ENCODE measurements at places on chromosomes 3 and 15.

GRCh38 chr3:61520966-61521628 lies 40.3 kb upstream of the PTPRG start:
- no peak for DNase-seq

DNA sequence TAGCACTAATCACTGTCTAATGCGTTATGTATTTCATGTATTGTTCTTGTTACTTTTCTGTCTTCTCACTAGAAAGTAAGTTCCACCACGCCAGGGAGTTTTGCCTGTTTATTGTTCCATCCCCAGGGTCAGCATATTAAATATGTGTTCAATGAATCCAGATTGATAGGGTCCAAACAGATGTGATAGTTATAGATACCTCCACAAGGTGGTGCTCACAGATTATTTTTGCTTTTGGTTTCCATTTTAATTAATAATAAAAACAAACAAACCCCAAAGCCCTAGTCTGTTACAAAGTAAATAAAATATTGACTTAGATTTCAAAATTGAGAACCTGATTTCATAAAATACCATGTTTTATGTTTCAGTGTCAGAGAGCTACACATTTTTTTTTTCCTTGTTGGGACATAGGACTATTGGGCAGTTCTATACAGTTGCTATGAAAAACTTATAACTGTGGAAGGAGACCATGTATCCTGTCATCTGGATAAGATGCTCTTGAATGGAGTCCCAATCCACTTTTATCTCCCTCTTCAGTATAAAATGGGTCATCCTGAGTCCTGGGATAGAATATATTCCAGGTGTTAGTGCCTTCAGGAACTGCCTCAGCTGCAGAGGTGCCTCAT lies 12.4 kb downstream of the OTOL1 start:
- no peak for DNase-seq

GRCh38 chr3:177145381-177145780 lies 51.9 kb downstream of the TBL1XR1 start:
- DNase-seq, result no peak

DNA sequence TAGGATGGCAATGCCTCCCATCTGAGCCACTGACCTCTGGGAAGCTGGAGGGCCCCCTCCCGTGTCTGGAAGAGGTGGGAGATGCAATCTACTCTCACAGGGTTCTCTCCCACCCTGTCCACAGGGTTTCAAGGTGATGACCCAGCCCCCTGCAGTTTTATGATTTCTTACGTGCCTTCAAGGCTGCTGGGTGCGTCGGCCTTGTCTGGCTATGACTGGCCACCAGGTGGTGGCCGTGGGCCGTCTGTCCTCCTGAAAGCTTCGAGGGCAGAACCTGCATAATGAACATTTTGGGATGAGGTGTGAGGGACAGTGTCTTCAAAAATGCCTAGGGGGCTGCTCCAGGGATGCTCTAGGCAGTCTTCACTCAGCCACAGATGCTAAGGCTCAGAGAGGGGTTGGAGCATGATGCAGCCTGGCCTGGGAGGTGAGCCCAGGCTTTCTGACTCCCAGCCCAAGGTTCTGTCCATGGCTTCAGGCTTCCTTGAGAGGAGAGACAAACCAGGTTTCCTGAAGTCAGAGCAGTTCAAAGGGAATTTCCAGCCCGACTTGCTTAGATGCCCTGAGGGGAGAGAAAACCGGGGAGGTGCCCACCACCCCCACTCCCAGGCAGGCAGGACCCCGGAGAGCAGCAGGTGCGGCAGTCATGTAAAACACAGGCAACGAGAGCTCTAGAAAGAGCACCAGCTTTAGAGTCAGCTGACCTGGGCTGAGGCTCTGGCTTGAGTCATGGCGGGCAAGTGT lies 18.7 kb downstream of the ISG20 start:
- no peak for DNase-seq

- DNase-seq, result no peak
Measured at GRCh38 chr3:196292286-196292923, 4.9 kb upstream of the PCYT1A start.

- DNase-seq, result no peak
Measured at GRCh38 chr3:150324788-150325187, 83.3 kb upstream of the TSC22D2 start.

- no peak for DNase-seq
Measured at GRCh38 chr15:25727867-25728600, 135.1 kb downstream of the ATP10A start.

DNA sequence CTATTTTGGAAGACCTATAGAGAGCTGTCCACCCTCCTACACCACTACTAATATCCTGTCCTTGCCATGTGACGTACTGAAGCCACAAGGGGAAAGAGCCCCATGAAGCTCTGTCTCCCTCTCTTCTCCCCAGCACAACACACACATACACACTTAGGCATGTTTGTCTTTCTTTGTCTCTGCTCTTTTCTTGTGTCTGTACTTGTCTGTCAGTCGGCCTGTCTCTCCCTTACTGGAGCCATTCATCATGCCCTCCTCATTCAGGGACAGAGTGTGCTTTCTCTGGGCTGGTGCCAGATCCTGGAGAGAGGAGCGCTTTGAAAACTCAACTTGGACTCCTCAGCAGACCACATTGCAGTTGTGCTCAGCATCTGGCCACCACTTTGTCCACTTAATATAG lies 47.6 kb downstream of the PSMD6 start:
- no peak for DNase-seq

DNA sequence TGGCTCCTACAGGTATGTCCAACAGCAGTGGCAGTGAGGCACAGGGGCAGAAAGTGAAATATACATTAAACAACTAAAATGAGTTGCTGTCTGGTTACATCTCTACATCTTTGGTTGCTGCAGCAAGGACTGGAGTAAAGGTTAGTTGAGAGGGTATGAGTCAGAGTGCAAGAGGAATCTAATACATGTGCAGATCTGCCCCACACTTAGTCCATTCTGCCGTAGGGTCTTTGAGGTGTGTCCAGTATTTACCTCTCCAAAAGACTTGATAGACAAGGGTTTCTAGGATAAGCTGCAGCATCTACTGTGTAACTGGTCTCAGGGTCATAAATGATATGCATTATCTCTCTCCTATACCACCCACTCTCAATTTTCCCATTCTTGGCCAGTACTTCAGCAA lies 6.2 kb upstream of the NEDD4 start:
- no peak for DNase-seq

DNA sequence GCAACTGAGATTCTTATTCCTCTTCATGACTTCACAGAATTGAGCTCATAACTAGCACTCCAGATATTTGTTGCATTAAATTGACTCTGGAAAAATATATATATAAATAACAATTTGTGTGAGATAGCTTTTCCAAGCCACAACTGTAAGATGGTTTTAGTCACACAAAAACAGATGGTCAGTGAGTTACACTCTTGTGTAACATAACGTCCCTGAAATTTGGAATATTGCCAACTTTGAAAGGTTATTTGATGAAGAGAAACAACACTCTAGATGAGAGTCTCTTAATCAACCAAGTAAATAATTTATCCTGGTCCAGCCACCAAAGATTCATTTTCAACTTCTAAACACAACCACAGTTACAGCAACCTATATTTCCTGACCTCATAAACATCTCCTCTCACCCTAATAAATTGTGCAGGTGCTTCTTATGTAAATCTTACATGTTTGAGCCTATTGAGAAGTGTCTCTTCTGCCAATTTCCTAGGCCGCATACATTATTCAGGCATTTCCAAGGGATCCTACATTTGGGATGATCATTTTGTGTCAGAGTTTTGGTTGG lies 84.9 kb upstream of the ACP3 start:
- peak; percentile 44 for DNase-seq

- no peak for DNase-seq
Measured at GRCh38 chr3:45599984-45600650, 5.6 kb downstream of the LIMD1 start.

DNA sequence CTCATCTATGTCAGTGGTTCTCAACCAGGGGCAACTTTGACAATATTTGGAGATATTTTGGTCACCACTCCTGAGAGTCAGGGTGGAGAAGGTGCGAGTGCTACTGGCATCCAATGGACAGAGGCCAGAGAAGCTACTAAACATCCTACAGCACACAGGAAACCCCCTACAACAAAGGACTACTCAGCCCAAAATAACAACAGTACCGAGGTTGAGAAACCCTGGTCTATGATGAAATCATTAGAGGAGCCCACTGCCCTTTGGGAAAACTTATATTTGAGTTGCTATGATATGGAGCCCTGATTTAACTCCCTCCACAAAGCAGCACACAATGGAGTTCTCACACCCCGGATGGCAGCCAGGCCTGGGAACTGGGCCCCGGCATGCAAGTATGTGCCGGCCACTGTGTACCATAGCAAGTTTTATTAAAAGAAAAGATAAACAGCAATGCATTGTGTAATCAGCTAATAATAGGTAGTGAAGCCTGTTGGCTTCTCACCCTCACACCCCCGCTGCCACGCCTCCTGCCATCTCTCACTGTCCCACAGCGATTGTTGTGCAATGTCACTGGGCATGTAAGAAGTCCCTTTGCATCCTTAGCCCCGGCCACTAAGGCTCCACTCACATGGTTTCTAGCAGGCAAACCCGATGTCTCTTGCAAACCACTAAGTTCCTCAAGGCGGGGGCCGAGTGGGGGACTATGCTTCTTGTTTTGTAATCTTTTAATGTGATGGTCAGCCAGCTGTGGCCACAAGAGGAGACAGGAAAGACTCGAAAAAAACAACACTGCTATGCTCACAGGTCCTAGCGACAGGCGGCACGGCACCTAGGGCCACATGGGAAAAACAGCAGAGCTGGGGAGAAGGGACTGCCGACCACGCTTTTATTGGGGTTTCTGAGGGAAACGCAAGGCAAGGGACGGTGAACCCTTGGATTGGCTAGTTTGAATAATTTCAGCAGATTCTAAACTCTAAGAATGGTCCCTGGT lies 110.0 kb downstream of the AQP9 start:
- DNase-seq, result no peak

DNA sequence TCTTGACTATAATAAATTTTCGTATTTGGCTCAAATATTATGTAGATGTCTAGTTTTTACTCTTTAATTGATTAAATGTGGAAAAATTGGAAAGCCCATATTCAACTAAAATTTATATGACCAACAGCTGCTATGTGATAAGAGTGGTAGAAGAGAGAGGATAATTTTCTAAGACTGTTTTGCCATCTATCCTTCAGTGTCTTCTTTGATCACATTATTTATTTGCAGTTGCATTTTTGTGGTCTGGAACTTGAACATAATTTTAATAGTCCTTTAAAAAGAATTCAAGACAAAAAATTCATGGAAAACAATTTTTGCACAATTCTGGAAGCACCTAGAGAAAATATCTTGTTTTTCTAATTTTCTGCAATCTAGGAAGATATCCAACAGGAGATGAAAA lies 213.3 kb upstream of the THBS1 start:
- DNase-seq, result no peak

DNA sequence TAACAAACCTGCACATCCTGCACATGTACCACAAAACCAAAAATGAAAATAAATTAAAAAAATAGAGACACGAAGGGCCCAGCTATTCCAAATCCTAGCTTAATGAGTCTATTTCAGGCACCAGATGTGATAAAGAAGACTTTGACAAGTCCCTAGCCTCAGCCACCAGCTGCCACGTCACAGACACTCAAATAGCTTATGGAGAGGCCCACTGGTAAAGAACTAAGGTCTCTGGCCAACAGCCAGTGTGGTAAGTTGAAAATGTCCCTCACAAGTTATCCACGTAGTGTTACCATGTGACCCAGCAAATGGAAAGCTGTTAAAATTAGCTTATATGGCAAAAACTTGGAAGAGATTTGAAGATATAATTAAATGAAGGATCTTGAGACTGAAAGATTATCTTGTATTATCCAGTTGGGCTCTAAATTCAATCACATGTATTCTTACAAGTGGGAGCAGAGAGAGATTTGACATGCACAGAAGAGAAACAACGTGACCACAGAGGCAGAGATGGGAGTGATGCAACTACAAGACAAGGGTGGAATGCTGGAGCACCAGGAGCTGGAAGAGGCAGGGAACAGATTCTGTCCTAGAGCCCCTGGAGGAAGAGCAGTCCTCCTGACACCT lies 10.9 kb downstream of the ACSBG1 start:
- no peak for DNase-seq

- DNase-seq, result peak; percentile 66
Measured at GRCh38 chr3:182683453-182683852, 109.9 kb upstream of the ATP11B start.

All from DMS79 (cell line).